Activated T-helper 1 cell treated with anti-CD3 and anti-CD28 coated beads, Interleukin-2, amount 50 U/mL, for 16 hours (primary cell): ENCODE measurements at places on chromosomes 2 and 18.

GRCh38 chr2:140234116-140234515 is 1453.9 kb upstream of the NXPH2 start:
- DNase-seq = no peak

DNA sequence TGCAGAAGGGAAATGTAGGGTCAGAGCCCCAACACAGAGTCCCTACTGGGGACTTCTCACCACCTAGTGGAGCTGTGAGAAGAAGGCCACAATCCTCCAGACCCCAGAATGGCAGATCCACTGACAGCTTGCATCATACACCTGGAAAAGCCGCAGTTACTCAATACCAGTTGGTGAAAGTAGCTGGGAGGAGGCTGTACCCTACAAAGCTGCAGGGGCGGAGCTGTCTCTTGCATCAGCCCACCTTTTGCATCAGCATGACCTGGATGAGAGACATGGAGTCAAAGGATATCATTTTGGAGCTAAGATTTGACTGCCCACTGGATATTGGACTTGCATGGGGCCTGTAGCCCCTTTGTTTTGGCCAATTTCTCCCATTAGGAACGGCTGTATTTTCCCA is 237.3 kb downstream of the CALCRL start:
- no peak for DNase-seq

DNA sequence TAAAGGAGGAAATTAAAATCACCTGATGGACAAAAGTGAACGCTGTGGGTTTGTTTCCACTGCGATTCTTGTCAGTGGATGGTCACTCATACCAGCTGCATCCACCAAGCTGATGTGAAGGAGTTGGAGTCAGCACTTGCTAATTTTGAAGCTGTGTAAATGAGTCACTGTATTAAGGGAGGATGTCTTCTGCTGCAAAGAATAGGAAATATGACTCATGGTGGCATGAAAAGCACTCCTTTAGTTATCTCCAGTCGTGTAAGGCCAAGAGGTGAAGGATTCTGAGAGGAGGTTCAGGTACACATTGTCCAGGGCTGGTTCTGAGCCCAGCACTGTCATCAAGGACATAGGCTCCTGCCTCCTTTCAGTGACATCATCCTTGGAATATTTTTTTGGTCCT is 71.7 kb upstream of the SKOR2 start:
- no peak for DNase-seq

DNA sequence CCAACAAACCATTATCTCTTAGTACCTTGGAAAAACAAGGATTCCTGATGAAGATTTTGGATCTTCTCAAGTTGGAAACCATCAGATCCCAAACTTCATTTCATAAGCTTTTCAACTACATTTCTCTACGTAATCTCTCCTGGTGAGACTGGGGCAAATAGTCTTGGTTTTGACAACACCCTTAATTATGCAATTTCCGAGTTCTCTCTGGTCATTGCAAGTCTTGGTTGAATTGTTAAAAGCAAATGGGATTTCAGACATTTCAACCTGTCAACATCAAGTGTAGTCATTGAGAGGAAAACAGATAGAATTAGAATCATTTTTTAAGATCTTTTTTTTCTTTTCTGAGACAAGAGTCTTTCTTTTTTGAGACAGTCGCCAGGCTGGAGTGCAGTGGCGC is 26.2 kb downstream of the KLF7 start:
- DNase-seq = no peak

DNA sequence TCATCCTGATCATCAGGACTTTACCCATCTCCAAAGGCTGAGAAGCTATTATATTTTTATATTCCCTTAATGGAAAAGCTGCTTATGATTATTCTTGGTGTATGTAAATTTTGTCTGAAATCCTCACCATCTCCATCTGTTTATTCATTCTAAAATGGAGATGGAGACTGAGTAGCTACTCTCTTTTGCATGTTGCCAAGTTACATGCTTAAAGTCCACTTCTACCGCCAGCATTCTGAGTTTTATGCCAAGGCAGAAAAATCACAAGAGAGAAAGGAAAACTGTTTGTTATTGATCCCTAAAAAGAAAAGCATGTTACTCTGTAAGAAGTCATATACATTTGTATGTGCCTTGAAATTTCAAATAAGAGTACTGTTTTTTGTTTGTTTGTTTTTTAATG is 94.4 kb upstream of the NOSTRIN start:
- no peak for DNase-seq

DNA sequence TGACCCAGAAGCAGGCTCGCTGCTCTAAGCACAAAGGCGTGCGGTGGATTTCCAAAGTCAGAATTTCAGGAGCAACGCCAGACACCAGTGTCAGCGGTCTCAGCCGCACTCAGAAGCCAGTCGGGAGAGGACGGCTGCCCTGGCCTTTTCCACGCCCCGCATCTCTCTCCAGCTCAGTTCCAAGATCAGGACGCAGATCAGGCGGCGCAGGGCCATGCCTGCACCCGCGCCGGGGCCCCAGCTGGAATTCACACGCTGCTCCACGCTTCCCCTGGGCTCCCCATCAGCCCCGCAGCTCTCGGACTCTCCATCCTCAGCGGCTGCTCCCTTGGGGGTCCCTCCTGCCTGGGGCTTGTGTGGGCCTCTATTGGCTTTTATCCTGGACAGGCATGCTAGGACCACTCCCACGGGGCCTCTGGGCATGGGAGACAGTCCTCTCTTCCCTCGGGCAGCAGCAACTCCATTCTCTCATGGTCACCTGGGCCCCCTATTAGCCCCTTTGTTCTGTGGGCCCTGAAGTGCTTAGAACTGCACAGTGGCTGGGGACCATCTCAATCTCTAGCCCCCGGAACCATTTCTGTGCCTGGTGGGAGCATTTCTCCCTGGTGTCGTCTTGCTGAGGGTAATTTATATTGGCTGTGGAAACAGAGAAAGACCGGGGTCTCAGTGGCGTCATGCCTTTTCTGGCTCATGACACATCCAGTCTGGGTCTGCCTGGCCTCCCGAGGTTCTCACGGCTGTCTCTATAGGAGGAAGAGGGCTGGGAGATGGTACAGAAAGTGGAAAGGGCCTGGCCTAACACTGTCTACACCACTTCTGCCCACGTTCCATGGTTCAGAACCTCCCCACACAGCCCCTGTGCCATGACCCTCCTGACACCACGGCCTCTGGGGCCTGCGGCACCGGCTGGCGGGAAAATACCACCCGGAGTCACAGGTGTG is 14.9 kb upstream of the TMEM18 start:
- DNase-seq = no peak

DNA sequence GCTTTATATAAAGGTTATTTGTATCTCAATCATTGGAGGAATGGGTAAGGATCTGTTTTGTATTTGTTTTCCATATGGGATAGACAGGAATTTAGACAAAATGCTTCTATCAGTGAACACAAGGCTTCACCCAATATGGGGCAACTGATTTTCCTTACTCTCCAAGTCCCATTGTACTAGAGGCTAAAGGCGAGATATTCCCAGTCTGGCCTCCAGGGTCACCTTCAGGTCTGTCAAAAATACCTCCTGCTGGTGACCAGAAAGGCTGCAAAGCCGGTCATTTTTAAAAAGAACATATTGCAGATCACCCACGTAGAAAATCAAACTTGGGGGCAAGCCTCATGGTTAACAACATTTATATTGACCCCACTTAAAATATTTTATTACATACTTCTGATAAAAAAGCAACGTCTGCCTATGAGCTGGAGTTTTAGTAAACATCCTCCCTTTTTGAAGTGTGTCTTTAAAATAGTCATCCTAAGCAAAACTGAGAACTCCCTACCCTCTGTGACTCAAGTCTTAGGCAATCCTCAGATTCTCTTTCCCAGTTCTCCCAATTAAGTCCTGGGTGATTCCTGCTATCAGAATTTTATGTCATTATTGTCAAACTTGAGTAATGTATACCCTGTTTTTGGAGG is 276.6 kb downstream of the MREG start:
- DNase-seq = no peak

DNA sequence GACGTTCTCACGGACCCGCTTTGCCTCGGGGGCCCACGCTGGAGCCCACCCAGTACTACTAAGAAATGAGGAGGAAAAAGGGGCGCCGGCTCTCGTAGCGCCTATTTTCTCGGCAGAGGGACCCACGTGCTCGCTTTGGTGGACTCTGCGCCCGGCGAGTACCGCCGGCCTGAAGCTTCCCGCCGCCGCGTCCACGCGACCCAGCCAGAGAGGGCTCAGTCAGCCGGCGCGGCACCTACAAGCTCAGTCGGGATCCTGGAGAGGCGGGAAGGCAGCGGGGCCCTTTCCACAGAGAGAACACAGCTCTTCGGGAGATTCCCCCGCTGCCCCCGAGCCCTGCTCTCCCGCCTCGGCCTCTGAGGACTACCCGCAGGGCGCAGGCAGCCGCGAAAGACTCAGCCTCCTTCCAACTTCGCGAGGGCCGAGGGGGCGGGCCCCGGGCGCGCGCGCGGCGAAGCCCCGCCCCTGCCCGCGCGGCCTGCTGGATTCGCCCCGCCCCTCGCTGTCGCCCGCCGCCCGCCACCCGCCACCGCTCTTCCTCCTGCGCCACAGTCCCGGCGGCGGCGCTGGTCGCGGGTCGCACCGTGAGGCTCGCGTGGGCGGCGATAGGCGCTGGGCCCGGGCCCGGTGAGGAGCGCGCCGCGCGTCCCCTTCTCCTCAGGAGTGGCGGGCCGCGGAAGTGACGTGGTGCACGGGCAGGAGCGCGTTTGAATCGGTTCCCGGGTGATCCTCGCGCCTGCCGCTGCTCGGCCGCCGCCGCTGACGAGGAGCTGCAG is at the start of gene SMCHD1:
Gene SMCHD1 (plus strand): TSS at position 549 of the 776 bp plus-strand sequence. CDS start 350 bp downstream, outside the sequence.
- DNase-seq = peak; percentile 71

DNA sequence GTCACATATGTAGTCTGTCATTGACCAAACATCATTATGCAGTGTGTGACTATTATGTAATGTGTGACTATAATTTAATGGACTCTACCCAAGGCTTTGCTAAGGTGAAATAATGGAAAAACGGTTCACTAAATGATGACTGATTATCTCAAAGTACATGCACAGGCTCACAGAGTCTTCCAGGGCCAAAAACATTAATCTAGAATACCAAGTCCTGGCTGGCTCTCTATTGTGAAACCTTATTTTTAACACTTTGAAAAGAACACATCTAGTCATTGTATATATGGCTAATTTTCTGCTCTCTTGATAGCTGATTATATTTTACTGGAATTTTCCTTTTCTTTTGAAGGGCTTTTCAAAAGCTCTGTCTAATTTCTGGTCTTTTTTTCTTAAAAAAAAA is 102.9 kb upstream of the THUMPD2 start:
- no peak for DNase-seq

DNA sequence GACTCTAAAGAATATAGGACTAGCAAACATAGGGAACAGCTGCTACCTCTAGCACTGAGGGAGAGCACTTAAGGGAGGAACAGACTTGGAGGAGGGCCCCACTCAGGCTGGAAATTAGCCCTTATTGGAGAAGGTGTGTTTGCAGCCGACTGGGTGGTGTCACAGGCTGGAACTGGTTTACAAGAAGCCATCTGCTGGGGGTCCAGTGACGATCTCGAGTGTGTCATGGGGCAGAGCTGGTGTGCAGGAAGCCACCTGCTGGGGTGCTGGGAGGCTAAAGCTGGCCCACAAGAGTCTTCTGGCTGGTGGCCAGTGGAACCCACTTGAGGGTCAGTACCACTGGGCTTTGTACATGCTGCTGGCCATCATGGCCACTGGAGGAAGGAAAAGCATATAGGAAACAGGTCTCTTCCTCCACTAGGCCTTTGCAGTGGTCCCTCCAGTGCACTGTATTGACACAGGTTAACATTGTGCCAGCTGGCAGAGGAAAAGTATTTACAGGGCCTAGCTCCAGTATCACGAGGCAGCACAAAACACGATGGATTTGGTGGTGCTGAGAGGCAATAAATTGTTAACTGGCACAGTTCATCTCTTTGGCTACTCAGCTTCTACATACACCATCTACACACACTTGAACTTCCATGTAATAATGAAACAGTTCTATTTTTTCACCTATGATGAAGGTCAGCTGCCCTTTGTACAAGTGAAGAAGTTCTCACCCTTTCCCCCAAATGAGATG is 43.6 kb downstream of the MAP3K20 start:
- no peak for DNase-seq

- DNase-seq = no peak
Measured at GRCh38 chr2:48016225-48017019, 110.1 kb upstream of the FBXO11 start.

DNA sequence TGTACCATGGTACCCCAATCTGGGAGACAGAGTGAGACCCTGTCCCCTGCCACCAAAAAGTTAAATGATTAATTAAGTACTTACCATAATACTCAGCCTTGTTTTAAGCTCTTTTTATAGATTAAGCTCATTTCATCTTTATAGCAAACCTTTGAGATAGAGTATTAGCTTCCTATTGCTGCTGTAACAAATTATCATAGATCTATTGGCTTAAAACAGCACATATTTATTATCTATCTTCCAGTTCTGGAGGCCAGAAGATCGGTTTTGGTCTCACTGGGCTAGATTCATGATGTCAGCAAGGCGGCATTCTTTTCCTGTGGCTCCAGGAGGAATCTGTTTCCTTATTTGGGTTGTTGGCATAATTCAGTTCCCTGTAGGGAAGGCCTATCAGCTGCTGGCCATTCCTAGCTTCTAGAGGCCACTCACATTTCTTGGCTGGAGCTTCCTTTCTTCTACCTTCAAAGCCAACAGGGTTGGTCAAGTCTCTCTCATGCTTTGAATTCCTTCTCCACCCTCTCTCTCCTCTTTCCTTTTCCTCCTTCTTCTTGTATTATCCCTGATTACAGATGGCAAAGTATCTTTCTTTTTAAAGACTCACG is 13.7 kb upstream of the GREB1 start:
- no peak for DNase-seq

GRCh38 chr2:201891676-201892075 is 85.3 kb downstream of the CDK15 start:
- no peak for DNase-seq

DNA sequence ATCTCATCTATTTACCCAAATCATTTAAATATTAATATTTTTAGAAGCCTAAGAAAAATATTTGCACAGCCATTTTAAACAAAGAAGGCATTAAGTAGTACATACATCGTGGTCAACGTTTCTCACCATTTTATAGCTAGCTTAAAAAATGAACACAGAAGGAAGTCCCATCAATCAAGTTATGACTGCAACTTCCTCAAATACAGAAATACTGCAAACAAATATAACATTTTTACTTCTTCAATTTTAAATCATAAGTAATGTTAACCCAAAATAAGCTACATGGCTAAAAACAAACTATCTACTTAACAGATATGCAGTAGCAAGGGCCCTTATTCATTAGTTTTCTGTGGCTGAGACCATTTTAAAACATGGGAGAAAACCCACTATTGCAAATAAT is 30.6 kb downstream of the ITSN2 start:
- DNase-seq = no peak
